ENCODE measurements at places on chromosomes 3 and 15.

DNA sequence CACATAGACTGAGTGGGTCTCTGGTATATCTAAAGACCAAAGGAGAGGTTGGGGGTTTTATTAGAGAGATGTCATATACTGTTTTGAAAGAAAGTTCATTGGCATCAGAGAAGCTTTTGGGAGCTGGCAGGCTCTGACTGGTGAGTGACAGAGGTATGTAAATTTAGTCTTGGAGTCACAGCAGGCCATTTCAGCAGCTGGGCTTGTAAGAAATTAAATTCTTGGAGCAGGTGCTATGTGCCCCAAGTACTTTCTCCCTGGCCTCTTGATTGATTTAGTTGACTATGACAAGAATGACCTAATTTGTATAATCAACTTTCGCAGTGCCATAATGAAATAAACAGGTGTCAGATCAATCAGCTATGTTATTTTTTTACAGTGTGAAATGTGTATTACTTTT, 47.8 kb upstream of the CDAN1 start:
- DNase-seq, result no peak

GRCh38 chr3:104907507-104907906, 459.2 kb upstream of the ALCAM start:
- no peak for DNase-seq

GRCh38 chr3:108588601-108589000, 637 bp downstream of the CIP2A start:
- DNase-seq, result no peak

- peak; percentile 73 for DNase-seq
Observed at GRCh38 chr3:56467108-56467507, 1.2 kb downstream of the ERC2 start.
